Right renal cortex interstitium (tissue), 3 donors: ENCODE measurements at places on chromosomes 1 and 21. TPM values are rescaled to one million over a fixed set of nuclear protein-coding genes. Genes with fewer than 3 reads are reported as not detected.

DNA sequence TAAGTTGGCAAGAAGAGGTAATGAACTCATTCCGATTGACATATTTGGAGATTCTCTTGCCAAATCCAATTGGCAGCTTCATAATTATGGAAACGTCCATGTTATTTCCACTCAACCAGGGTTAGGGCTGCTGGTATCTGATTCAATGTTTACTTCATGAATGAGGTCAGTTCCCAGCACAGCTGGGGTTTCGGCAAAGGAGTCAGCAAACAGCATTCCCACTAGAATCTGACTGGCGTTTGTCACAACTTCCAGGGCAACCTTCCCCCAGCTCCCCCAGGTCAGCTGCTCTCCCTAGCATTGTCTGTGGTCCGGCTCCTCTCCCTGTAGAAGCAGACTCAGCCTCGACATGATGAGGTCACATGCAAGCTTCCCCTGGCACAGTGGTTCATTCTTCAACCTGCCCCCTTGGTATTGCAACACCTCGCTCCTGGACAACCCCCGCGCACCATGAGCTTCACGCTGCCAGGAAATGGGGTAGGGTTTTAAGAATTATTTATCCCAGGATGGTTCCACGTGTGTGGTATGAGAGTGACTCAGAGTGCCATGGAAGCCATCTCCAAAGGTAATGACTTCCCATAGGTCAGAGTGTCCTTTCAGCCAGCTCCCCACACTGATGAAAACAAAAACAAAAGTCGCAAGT, 100.7 kb upstream of the SLC25A33 start:
- DNase-seq = no peak

Gene RGS7
- polyA plus RNA-seq = 7.7 TPM

Gene PPIAL4G
- polyA plus RNA-seq = 0.04 TPM

GRCh38 chr1:84208935-84209334, 64.9 kb downstream of the PRKACB start:
- no peak for DNase-seq

DNA sequence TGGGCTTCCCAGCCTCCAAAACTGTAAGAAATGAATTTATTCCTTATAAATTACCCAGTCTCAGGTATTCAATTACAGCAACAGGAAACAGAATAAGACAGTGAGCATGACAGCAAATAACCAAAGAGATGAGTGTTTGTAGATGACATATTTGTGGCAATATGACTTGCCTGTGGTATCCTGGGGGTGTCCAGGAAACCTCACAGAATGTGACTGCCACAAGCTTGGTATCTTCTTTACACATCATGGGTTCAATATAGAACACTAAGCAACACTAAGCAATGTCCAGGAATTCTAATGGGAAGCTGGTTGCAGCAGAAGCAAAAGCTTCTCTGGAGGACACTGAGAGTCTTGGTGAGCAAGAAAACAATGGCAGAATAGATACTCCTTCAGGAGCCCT, 236.4 kb upstream of the BEND5 start:
- no peak for DNase-seq

DNA sequence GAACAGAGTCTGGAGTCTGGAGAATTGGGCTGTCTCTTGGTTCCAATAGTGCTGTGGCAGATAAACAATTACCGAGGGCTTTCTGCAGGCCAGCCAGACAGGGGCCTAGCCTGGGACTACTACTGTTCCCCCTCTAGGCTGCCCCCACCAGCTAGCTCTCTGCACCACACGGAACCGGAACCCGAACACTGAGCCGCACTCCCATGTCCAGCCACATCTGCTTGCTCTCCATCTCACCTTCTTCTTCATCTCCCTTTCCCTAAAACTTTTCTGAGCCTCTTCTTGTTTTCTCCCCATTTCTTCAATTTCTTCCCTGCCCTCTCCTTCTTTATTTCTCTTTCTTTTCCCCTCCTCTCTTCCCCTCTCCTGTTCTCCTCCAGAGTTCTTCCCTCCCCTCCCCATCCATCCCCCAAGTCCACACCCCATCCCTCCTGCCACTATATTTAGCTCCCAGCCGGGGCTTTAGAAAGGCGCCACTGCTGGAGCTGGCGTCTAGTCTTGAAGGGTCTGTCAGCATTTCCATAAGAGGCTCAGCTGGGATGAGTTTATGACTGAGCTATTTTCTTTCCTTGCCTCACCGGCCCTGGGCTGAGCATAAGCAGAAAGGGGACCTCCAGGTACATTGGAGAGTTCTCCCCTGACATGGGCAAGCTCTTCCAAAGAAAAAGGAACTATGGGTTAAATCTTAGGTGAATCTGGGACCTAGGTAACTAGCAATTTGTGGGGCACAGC, 25.7 kb upstream of the ATP2B4 start:
- no peak for DNase-seq

DNA sequence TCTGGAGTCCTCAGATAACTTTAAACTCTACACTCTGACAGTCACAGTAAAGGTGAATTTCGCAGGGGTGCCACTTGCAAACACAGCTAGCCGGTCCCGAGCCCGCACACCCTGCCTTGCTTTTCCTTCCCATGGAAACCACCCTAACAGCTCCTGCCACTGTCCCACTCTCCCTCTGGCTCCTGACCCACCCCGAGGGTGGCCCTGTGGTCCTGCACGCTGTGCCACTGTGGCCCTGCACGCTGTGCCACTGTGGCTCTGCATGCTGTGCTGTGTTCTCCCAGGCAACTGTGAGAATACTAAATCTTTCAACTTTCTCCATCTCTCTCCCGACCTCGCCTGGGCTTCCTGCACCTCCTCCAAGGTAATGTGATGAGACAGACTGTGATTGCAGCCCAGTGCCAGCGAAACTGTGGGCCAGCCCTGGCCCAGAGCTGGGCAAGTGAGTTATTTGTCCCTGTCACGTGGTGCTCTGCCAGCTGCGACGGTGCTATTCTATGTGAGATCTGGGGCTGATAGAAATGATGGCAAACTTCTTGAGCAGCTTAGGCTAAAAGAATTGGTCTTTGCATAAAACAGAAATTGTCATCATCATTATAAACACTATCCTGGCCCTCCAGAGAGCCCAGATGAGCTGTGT, 63.4 kb upstream of the TARBP1 start:
- no peak for DNase-seq

- no peak for DNase-seq
These were observed 100.7 kb upstream of the GRIK3 start for GRCh38 chr1:37135032-37135431.

DNA sequence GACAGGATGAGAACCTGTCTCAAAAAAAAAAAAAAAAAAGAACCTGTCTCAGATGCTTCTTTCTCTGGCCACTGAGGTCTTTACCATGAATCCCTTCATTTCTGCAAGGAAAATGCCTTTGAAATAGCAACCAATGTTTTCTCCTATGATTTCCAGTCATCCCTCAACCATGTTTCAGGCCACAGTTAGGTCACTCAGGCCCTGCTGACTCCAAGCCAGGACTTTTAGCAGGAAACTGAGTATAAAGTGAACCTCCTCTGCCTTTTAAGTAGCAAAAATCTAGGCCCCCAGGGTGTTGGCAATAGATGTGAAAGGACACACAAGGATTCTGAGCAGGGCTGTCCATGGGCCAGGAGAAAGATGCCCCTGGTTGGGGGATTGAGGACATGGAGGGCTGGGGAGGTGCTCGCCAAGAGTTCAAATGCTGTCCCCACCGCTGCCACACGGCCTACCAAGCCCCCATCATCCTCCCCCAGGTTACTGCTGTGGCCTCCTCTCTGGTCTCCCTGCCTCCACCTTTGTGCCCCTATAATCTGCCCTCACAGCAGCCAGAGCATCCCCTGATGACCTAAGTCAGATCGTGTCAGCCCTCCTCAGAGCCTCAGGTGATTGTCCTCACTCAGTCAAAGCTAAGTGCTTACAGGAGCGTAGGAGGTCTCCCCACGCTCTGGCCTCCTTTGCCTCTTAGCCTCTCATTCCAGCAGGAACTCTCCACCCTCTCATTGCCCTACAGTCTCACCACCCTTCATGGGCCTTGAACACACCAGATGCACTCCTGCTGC, 54.6 kb downstream of the MATN1 start:
- DNase-seq = no peak

DNA sequence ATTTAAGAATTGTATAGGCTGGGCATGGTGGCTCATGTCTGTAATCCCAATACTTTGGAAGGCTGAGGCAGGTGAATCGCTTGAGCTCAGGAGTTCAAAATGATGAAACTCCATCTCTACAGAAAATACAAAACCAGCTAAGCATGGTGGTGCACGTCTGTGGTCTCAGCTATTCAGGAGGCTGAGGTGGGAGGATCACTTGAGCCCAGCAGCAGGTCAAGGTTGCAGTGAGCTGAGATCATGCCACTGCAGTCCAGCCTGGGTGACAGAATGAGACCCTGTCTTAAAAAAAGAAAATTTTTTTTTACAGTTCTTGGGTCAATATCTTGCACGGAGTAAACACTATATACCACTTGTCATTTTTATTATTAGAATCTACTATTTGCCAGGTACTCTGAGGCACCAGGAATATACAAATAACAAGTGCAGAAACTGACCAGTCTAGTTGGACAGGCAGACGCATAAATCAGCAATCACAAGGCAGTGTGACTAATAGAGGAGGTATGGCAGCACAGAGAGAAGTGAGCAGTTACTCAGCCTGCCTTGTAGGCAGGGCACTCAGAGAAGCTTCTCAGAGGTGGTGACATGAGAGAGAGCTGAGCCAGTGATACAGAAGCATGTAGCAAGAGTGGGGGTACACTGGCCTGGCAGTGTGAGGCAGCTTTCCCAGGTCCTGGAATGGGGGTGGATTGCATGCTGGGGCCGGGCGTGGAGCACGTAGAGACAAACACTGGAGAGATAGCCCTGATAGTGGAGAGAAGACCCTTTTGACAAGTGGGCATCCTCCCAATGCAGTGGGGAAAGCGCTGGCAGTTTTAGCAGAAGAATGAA, 8.0 kb downstream of the PHLDA3 start:
- DNase-seq = no peak

Gene SVBP
- 75.9 TPM for polyA plus RNA-seq

- DNase-seq = no peak
These were observed 95.2 kb upstream of the SSX2IP start for GRCh38 chr1:84785271-84786036.
